ENCODE measurements at places on chromosomes 2 and 18. TPM values are rescaled to one million over a fixed set of nuclear protein-coding genes. Genes with fewer than 3 reads are reported as not detected.

DNA sequence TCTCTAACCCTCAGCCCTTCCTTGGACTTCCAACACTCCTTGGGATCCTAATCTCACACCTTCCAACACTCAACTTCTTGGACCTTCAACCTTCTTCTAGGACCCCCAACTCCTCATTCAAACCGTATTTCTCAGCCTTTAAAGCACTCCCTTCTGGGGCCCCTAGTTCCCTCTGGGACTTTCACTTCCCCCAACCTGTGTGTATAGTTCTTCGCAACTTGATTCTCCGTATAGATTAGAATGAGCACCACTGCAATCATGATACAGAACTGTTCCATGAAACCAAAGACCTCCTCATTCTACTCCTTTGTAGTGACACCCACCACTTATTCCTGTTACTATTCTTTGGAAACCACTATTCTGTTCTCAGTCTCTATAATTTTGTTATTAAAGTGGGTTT lies 62.0 kb upstream of the NFU1 start:
- DNase-seq: no peak

The NEU2 gene
- not detected for polyA plus RNA-seq

The TEKT4 gene
- polyA plus RNA-seq: not detected

- DNase-seq: no peak
Measured at GRCh38 chr2:192288295-192288694, 93.6 kb upstream of the TMEFF2 start.

GRCh38 chr18:48864876-48865275 lies 85.9 kb downstream of the SMAD7 start:
- no peak for DNase-seq

GRCh38 chr2:85741833-85742455 lies 11.8 kb upstream of the ATOH8 start:
- DNase-seq: peak; percentile 73

GRCh38 chr2:38658613-38659012 lies 7.3 kb upstream of the GALM start:
- no peak for DNase-seq

GRCh38 chr2:235055891-235056516 lies 104.2 kb downstream of the SH3BP4 start:
- peak; percentile 69 for DNase-seq

GRCh38 chr2:196468394-196468793 lies 171.1 kb upstream of the CCDC150 start:
- DNase-seq: no peak

DNA sequence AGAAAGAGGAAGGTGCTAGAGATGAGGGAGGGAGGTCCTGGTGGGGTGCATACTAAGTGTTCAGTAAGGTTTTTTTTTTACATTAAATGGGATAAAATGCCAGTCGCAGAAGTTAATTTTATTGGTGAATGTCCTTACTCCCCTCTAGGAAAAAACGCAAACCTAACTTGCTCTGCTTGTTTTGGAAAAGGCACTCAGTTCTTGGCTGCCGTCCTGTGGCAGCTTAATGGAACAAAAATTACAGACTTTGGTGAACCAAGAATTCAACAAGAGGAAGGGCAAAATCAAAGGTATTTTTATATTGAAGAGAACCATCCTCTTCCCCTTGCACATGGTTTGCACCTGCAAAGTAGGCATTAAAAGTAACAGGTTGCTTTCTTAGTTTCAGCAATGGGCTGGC lies 12.7 kb upstream of the IL18R1 start:
- DNase-seq: no peak

DNA sequence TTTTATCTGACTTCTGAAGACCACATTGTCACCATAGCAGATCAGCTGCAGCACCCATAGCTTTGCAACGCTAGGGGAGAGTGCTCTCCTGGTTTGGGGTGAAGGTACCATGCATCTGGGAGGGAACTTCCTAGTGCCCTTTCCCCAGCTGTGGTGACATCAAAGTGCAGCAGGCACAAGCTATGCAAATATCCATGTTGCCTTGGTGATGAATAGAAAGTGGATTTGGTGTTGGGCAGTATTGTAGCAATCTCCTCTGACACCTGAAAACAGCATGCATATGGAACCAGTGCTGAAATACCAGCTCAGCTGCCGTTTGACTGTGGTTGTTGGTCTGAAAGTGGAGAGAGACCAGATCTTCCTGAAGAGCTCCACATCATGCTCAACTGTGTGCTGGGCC lies 37.1 kb downstream of the BCL2L11 start:
- no peak for DNase-seq

DNA sequence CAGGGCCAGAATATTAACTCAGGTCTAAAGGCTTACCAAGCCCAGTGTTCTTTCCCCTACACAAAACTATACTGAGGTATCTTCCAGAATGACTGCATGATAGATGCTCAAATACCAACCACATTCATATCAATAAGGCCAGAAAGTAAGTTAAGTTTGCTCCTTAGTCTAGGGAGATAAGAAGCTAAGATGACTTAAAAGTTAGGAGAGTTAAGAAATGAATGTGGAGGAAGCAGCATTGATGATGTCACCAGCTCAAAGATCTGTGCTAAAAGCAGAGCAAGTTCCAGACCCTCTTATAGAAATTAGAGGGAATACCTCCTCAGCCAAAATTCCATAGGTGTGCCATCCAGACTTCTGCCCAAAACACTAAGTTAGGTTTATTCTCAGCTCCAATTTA lies 6.1 kb downstream of the PPP4R1 start:
- no peak for DNase-seq

DNA sequence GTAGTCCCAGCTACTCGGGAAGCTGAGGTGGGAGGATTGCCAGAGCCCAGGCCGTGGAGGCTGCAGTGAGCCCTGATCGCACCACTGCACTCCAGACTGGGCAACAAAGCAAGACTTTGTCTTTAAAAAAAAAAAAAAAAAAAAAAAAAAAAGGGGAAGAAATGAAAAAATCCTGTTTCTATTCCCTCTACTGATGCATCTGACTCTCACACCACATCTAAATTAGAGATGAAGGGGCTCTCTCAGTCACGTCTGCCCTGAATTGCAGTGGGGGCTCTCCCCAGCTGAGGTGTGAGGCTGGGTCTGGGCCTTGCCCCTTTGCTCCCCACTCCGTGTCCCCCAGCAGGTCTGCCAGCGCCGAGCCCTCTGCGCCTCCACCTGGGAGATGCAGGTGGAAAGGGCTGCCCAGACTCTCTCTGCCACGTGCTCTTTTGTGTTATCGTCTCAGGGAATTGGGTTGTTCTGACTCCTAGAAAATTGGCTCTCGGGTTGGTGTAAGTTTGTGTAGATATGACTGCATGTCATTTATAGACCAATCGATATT lies 30.2 kb downstream of the TRAPPC12 start:
- no peak for DNase-seq

GRCh38 chr2:99970292-99970868 lies 172.0 kb downstream of the AFF3 start:
- DNase-seq: no peak

GRCh38 chr2:41993435-41993925 lies 54.3 kb upstream of the PKDCC start:
- no peak for DNase-seq

- DNase-seq: no peak
Measured at GRCh38 chr2:195594248-195594647, 62.8 kb upstream of the SLC39A10 start.

DNA sequence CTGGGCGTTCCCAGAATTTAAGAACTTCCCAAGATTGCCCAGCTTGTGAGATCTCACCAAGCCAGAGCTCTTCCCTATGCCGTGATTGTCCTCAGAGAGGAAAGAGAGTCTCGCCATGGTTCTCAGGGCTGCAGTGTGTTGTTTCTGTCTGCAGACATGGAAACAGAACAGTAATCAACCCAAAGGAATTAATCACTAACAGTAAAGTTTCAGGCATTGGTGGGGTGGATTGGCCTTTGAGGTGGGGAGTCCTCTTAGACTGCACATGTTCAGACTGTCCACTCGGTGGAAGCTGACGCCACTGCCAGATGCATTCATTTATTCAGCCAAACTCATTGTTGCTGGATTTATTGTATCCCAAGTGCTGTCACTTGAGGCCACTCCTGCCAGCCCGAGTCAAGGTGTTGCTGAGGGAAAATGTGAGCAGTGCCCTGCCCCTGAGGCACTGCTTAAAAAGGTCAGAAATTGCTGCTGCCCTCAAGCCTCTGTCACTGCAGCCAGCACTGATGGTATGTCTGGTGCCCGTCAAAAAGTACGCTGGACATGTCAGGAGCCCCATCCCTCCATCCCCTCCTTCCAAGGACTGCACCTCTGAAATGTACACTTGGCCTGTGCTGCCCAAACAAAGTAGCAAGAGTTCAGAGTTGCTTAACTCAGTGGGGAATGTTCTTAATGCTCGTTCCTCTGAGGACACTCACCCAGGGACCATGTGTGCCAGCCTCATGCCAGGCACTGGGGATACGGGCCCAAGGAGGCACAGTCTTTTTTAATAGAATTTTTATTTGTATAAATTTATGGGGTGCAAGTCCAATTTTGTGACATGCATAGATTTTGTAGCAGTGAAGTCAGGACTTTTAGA lies 201.0 kb downstream of the GLI2 start:
- no peak for DNase-seq

DNA sequence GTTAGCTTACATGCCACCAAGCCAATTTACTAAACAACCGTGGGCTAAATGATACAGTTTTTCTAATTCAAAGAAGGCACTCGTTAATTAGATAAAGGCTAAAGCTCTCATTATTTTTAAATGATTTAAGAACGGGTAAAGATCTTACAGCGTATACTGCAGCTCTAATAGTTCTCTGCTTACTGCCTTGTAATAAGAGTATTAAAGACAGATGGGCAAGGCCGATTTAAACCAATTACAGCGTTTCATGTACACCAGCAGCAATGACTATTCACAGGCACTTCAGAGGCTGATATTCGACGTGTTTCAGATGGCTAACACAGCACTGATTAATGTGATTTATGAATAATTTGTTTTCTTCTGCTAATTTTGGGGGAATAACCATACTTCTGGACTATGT lies 259.3 kb downstream of the ZNF407 start:
- no peak for DNase-seq

The PTH2R gene
- polyA plus RNA-seq: not detected

GRCh38 chr18:58076052-58076451 lies 32.0 kb downstream of the NEDD4L start:
- DNase-seq: no peak

DNA sequence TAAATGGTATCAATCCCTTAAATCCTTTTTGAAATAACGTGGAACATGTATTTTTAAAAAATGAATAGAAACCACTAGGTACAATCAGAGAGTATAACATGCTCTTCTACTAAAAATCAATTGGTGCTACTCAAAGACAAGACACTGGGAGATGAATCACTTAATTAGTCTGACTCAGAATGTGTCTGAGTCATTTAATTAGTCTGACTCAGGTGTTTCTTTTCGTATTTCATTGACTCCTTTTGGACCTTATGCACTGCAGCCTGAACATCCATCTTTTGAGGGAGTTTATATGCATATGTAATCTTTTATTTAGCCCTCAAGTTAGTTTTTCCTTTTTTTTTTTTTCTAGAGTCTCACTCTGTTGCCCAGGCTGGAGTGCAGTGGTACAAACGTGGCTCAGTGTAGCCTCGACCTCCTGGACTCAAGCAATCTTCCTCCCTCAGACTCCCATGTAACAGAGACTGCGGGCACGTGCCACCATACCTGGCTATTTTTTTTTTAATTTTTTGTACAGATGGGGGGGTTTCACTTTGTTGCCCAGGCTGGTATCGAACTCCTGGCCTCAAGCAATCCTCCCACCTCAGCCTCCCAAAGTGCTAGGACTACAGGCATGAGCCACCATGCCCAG lies 26.5 kb downstream of the PPP4R3B start:
- DNase-seq: peak; percentile 14

DNA sequence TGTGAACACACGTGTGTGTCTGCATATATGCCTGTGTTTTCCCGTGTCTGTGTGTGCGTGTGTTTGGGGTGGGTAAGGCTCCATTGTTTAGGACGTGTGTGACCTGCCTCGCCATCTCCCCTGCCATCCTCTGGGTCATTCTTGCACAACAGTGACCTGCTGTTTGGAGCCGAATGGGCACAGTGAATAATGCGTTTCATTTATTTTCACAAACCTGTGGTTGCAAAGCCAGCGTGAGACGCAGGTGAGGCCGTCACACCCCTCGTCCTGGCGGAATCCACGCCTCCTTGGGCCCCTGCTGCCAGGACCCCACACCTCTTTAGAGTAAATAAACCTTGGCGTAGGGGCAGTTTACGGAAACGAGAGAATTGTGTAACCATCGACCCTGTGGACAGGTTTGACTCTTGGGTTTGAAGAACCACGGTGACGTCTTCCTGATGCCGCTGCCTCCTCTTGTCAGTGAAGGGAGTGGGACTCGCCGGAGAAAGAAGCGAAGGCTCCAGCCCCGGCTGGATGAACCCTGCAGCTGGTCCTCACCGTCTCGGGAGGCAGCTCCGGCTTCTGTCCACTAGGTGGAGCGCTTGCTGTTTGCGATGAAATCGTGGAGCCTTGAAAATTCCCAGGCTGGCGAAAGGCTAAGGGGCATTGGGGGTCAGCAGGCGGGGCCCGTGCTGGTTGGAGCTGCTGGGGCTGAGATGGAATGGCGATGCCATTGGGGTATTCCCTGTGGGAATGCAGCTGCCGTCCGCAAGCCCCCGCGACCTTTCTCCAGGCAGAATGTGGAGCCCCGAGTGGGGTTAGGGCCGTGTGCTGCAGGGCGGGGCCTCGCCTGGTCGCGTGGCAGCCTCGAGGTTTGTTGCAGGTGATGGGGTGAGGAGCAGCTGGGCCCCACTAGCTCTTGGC lies 81.1 kb downstream of the RTP5 start:
- DNase-seq: peak; percentile 68

DNA sequence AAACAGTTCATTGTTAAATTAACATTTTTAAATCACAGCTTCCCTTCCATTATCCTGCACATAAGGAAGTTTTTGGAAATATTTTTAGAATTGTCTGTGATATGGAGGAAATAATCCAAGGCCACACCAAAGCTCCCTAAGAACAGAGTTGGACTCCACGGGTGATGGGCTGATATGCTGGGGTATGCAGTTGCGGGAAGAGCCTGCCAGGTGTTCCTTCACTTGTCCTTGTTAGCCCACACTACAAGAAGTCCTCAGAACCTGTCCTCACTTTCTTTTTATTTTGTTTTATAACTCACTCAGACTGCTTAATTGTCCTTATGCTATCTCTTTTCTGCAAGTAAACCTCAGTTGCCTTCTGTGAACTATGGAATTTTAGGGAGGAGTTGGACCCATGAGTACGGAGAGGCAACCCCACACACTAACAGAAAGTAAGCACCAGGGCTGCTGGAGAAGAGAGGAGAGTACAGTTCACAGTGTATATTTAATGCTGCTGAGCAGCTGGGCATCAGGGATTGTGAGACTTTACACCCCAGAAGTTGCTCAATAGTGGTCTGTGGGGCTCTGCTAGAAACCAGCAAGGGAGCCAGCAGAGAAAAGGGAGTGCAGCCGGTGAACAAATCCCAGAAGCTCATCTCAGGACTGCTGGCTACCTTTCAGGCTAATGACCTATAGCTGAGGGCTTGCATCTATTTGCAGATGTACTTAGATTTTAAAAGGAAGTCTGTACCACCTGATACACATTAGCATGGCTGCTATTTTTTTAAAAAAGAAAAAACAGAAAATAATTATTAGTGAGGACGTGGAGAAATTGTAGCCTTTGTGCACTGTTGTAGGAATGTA lies 280.1 kb upstream of the STON1 start:
- DNase-seq: no peak

- no peak for DNase-seq
Measured at GRCh38 chr2:28095622-28096021, 205.1 kb downstream of the BABAM2 start.

- DNase-seq: no peak
Measured at GRCh38 chr2:200930947-200931626, 32.4 kb downstream of the ORC2 start.
